Fibroblast of skin of scalp (primary cell): ENCODE measurements at places on chromosomes 11 and 22.
A peak's percentile ranks its signal among the peaks of the same experiment; 100 is the strongest.

GRCh38 chr11:128239306-128239705 lies 348.1 kb downstream of the ETS1 start:
- DNase-seq, result no peak

DNA sequence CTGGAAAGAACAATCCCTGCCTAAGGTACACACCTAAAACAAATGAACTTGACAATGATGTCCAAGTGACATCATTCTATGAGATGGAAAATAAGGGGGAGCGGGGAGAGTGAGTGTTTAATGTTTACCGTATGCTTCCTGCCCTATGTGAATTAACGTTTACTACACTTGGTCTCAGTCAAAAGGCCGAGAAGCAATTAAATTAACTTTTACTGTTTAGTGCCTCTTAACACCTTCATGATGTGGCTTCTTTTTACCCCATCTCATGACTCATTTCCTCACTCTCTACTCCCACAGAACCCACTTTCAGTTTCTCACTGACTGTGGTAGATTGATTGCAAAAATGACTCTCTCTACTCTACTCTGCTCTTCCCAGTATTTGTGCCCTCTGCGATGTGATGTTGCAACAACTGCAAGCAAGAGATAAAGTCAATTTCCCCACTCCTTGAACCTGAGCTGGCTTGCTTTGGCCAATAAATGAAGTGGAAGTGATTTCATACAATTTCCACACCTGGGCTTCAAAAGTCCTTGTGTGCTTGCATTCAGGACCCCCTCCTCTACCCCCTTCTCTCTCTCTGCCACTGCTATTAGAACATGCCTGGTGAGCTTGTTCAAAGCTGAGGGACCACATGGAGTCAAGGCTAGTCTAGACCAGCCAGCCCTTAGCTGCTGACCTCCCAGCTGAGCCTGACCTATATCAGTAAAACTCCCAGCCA lies 11.6 kb upstream of the ALKBH3 start:
- DNase-seq, result peak; percentile 44

GRCh38 chr11:64294774-64295173 lies 3.7 kb downstream of the KCNK4 start:
- DNase-seq, result peak; percentile 41

DNA sequence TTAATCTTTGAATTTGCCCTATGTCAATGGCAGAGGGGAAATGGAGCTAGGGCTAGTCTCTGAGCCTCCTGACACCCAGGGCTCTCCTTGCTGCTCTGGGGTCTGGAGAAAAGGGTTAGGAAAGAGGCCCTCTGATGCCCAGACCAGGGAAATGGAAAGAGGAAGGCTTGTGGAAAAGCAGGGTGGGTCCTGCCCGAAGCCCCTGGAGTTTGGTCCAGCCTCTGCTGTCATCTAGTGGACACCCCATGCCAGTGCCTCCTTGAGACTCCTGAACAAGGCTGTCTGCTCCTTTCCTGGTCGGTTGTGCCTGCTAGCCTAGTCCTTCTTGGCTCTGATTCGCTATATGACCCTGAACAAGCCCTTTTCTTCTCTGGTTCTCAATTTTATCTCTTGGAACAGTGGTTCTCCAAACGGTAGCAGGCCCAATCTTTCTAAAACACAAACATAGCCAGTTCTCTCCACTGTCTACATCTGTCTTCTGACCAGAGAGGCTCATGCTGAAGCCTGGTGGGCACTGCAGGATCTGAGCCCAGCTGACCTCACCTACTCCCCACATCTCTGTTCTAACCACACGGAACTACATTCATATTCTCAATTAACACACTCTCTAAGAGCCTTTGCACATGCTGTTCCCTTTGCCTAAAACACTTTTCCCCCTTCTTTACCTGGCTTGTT lies 8.8 kb upstream of the PLA2G3 start:
- peak; percentile 82 for DNase-seq

- DNase-seq, result no peak
Measured at GRCh38 chr11:93288767-93289166, 41.8 kb upstream of the DEUP1 start.

GRCh38 chr22:46542011-46542985 lies 4.9 kb upstream of the CELSR1 start:
- peak; percentile 62 for DNase-seq

GRCh38 chr11:31815711-31816467 lies 4.8 kb upstream of the PAX6 start:
- no peak for DNase-seq

DNA sequence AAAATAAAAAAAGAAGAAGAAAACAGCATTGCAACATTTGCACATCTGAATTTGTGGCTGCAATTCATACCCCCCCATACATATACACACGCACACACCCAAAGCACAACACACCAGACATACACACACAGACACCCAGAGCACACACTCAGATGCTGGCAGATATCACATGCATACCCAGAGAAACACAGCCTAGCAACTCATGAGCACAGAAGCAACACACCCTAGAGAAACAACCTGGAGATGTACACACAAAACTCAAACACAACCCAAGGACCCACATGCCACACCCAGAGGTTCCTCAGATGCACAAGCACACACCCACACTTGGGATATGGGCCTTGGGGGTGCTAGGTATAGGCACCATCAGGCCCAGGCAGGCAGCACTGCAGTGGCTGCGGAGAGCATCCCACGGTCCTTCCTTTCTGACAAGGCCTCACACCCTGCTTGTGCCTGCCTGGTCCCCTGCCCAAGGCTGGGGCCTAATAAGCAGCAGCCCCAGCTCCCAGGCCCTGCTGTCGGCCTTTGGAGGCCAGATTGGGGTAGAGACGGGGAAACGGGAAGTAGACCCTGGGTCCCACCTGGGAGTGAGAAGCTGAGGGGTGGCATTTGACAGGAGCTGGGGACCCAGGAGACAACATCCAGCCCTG lies 3.1 kb downstream of the CST6 start:
- no peak for DNase-seq

DNA sequence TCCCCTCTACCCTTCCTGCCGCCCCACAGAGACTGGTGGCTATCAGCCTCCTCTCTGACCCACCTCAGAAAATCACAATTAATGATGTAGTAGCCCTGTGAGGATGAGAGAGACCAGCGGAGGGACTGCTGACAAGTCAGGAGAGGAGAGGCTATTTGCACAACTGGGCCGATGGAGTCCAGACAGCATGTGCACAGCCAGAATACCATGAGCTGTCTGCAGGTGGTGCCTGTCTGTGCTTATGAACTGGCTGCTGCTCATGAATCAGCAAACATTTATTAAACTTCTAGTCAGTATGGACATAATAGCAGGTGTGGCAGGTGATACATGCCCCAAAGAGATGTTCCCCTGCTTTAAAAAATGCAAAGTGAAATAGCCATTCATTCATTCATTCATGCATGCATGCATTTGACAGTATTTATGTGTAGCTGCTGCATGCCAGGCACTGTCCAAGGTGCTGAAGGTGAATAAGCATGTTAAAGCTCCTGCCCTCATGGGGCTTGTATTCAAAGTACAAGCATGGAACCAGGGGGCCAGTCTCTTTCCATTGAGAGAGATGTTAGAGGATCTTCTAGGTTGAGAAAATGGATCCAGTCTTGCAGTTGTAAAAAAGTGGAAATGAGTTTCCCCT lies 141.3 kb downstream of the GRIK4 start:
- peak; percentile 23 for DNase-seq

GRCh38 chr22:31995807-31996206 lies 47.3 kb upstream of the SLC5A1 start:
- DNase-seq, result no peak

DNA sequence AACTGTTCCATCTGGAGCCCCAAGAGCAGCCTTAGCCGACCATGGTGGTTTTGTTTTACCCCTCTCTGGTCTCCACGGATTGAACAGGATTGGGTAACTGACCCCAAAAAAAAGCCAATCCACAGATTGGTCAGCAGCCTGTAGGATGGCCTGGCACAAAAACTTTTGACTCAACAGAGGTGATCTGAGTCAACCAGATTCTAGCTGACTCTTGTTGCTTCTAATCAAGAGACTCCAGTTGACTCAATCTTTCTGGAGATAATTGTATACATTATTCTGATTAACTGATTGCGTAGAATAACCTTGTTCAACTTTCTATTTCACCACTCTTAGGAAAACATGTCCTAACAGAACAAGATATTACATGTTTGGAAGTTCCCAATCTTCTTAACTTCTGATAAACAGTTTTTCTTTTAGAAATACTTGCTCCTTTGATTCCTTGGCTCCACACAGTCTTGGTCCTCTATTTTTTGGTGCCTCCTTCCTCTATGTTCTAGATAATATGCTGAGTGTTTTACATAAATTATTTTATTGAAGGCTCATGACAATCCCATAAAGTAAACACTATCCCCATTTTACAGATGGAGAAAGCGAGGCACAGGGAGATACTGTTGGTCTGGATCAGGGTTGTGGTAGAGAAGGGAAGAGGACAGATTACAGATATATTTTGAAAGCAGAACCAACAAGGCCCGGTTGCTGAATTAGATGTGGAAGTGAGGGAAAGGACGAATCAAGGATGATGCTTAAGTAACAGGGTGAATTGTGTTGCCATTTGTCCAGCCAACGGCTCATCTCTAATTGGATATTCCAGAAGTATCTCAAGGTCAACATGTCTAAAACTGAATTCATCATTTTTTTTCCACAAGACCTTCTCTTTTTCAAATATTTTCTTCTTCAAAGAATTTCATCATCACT lies 11.5 kb upstream of the ZC3H12C start:
- no peak for DNase-seq

DNA sequence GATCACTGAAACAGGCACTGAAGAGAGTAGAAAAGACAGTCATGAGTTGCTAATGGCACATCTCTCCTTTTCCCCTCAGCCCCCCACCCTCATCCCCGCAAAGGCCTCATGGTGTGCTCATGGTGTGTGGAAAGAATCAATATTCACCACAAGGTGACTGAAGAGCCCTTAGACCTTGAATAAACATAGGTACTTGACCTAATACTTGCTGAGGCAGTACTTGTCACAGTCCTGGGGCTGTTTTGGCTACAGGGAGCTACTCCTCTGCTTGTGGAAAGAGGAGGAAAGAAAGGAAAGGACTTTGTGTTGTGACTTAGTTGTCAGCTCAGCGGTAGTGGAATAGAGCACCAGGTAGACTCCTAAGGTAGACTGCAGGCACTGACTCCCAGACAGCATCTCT lies 537.8 kb upstream of the CCDC179 start:
- DNase-seq, result no peak

GRCh38 chr22:40345815-40346184 lies 500 bp upstream of the ADSL start:
- peak; percentile 33 for DNase-seq

DNA sequence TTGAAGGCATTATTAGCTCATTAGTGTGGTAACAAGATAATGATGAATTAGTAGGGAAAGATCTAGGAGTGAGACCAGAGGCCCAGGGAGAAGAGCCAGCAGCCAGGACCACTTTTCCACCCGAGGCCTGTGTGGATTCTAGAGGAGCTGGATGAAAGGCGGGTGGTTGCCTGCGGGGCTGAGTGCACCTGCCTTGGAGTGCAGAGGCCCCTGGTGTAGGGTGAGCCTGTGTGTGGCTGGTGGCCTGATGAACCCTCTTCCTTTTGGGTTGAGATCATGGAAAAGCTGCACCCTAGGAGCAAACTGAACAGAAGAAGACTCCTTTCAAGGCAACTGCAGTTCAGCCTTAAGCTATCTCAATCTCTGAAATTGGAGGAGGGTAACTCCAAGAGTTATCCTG lies 5.9 kb upstream of the TP53AIP1 start:
- DNase-seq, result no peak

DNA sequence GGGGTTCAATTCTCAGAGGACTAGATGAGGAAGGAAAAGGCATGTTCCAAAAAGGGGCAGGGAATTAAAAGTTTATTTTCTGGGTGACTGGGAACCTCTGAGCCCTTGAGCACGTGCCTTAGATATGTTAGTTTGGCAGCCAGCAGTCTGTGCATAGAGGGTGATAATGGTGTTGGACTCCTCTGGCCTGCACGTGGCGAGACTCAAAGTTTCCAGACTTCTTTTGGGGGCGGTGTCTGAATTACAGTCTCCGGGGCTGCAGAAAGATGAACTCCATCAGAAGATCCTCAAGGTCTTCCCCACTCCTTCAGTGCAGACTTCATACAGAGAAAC lies 861 bp upstream of the ZNRF3 start:
- peak; percentile 34 for DNase-seq

DNA sequence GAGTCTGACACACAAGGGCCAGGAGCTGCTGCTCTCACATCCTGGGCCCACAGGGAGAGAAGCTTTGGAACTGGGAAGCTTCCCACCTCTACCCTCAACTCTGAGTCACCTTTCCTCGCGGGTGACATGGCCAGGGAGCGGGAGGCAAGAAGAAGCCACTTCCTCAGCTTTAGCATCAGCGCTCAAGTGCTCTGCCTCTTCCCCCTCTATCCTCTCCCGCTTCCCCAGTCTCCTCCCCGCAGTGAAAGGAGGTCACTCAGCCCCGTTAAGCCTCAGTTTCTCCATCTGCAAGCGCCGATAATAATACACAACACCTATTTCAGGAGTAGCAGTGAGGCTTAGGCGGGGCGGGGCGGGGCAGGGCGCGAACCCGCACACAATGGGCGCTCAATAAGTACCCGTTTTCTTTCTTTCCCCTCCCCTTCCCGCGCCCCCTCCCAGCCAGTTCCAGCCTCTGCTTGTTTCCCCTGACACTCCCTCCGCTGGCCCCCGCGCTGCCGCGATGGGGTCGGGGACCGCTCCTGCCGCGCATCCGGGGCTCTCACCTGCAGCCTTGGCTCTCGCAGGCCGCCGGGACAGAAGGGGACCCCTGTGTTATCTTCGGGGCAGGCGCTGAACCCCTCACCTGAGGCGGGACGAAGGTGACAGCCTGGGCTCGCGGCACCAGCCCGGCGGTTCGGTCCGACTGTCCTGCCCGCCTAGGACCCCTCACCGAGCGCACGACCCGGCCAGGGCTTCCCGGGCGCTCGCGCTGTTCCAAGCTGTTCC lies 892 bp downstream of the GDPD5 start:
- DNase-seq, result peak; percentile 20

- DNase-seq, result peak; percentile 54
Measured at GRCh38 chr11:57597916-57598830, 688 bp downstream of the SERPING1 start.

- DNase-seq, result peak; percentile 62
Measured at GRCh38 chr11:70128435-70128906, 50.4 kb downstream of the ANO1 start.

GRCh38 chr11:107769189-107769588 lies 57.3 kb upstream of the SLN start:
- DNase-seq, result peak; percentile 73

DNA sequence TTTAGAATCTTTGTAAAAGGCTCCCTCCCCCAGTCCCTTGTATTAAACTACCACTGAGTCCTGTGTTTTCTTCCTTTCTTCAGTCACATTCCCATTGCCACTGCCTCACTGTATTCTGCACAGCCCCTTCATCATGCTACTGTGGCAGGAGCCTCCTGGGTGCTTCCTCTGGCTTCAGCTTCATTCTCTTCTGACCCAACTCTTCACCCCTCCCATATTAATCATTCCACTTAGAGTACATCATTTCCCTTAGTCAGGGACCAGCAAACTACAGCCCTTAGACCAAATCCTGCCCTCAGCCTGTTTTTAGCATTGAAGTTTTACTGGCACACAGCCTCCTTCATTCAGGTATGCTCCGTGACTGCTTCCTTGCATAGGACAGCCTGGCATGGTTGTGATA lies 127.7 kb upstream of the MTNR1B start:
- DNase-seq, result peak; percentile 45

DNA sequence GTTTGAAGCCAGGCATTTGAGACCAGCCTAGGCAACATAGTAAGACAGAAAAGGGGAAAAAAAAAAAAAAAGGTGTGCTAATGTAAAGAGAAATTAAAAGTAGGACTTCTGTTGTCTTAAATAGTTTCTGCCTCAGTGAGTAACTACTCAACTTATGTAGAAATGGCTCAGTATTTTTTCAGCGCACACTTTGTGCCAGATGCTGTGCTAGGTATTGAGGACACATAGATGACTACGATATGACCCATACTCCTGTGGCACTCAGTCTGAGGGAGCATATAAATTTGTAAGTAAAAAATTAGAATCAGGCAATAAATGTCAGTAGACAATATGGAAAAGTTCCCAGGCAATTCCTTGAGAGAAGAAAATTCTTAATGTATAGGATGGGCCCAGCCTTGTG lies 93.9 kb downstream of the YAP1 start:
- DNase-seq, result no peak
